Heart right ventricle (tissue), 16 donors: ENCODE measurements at places on chromosomes 6 and 20. TPM values are rescaled to one million over a fixed set of nuclear protein-coding genes. Genes with fewer than 3 reads are reported as not detected.

The ABCF1 gene
- 43.4 TPM for total RNA-seq

The PRDM13 gene
- total RNA-seq: not detected

The RNF144B gene
- 4.6 TPM for total RNA-seq

- DNase-seq: no peak
Measured at GRCh38 chr6:52587001-52587400, 10.1 kb upstream of the TRAM2 start.

- DNase-seq: no peak
Measured at GRCh38 chr20:6611911-6612605, 155.4 kb upstream of the BMP2 start.

The HLA-DOB gene
- 0.34 TPM for total RNA-seq

DNA sequence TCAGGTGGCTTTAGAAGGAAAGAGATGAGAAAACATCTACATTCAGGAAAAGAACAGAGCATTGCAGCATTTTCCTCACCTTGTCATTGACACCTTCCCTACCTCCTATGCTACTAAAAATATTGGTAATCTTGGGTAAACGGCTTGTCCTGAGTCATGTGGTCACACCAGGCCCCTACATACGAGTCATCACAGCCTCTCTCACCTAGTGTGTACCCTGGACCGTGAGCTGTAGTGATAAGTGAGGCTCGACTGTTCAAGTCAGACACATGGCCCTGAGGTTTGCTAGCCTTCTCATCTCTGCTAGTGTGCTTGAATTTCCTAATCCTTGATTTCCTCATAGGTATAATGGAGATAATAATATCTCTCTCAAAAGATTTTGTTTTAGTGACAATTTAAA lies 29.6 kb upstream of the TMEM244 start:
- DNase-seq: no peak

The SLC22A3 gene
- total RNA-seq: 1.00 TPM
